ENCODE measurements at places on chromosomes 7 and 10. TPM values are rescaled to one million over a fixed set of nuclear protein-coding genes. Genes with fewer than 3 reads are reported as not detected.

- no peak for DNase-seq
- H3K36me3 ChIP-seq, result no peaks in the 10 kb centered on the region
- H3K27me3 ChIP-seq, result no peaks in the 10 kb centered on the region
- H3K27ac ChIP-seq, result no peak overlapping the region
- no peaks in the 10 kb centered on the region for H3K4me1 ChIP-seq
- no peak overlapping the region for H3K4me3 ChIP-seq
Measured at GRCh38 chr10:120387326-120387725, 69.7 kb upstream of the PLPP4 start.

- peak overlapping the region; percentile 81 for H3K27ac ChIP-seq
- no peaks in the 10 kb centered on the region for H3K27me3 ChIP-seq
- DNase-seq, result no peak
- H3K36me3 ChIP-seq, result peaks cover 4% of the 10 kb centered on the region
Measured at GRCh38 chr10:80518807-80519360, 18.8 kb upstream of the SH2D4B start.

DNA sequence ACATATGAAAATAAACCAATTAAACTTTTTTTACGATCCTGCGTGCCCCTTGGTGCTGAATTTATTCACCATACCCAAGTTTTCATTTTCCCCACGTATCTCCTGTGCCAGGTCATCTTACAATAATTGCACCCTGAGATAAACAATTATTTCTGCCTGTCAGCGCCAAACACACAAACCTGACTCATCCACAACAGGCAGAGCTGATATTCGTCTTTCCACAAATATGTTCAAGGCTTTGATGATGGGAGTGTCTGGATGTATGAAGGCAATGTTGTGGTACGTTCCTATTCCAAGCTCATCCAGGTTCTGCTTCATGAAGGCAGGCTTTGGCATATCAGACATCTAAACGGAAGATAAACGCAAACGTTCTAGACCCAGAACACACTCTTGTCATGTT, 45.8 kb upstream of the RHEB start:
- peaks cover 7% of the 10 kb centered on the region for H3K4me1 ChIP-seq
- no peaks in the 10 kb centered on the region for H3K36me3 ChIP-seq
- no peaks in the 10 kb centered on the region for H3K27me3 ChIP-seq
- DNase-seq, result no peak
- H3K27ac ChIP-seq, result no peak overlapping the region

DNA sequence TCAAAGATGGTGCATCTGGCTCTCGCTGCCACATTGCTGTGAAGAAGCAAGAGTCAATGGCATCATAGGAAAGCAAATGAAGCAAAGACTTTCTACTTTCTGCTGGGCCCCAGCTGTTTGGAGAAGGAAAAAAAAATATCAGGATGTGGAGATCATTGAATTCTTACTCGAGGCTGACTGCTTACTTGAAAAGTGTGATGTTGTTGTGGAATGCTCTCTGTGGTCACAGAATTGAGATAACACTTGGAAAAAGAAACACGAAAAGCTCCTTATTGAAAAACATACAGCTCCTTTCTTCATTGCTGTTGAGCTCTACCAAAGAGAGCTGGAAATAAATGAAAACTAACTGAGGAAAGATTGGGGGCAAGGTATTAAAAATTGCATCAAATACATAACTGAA, 157.4 kb upstream of the TBX20 start:
- DNase-seq, result no peak
- no peak overlapping the region for H3K27ac ChIP-seq
- no peak overlapping the region for H3K4me3 ChIP-seq

GRCh38 chr7:98186452-98187137, 24.6 kb upstream of the BHLHA15 start:
- DNase-seq, result no peak
- no peak overlapping the region for H3K4me3 ChIP-seq
- H3K27ac ChIP-seq, result no peak overlapping the region
- no peaks in the 10 kb centered on the region for H3K27me3 ChIP-seq
- peaks cover under 1% of the 10 kb centered on the region for H3K36me3 ChIP-seq

DNA sequence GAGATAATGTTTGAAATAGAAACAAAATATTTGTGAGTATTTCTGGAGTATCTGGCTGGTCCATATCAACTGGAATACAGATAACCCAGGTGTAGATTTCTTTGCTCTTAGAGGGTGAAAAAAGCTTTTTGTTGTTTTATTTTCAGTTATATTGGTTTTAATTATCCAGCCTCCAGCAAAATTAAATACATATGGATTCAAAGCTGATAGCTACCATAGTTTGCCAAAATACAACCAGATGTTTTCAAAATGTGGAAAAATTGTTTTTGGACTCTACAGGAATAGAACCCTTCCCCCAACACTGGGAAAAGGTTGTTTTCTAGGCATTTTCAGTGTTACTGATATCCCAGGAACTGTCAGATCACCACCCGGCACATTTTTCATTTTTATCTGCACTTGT, 30.1 kb downstream of the LRRC17 start:
- H3K4me1 ChIP-seq, result no peaks in the 10 kb centered on the region
- H3K36me3 ChIP-seq, result no peaks in the 10 kb centered on the region
- H3K27ac ChIP-seq, result peak overlapping the region; percentile 38
- DNase-seq, result no peak

GRCh38 chr10:103640436-103641181, 147.1 kb downstream of the NEURL1 start:
- peaks cover 12% of the 10 kb centered on the region for H3K4me1 ChIP-seq
- no peaks in the 10 kb centered on the region for H3K27me3 ChIP-seq
- DNase-seq, result no peak
- H3K36me3 ChIP-seq, result no peaks in the 10 kb centered on the region
- peak overlapping the region; percentile 66 for H3K27ac ChIP-seq

DNA sequence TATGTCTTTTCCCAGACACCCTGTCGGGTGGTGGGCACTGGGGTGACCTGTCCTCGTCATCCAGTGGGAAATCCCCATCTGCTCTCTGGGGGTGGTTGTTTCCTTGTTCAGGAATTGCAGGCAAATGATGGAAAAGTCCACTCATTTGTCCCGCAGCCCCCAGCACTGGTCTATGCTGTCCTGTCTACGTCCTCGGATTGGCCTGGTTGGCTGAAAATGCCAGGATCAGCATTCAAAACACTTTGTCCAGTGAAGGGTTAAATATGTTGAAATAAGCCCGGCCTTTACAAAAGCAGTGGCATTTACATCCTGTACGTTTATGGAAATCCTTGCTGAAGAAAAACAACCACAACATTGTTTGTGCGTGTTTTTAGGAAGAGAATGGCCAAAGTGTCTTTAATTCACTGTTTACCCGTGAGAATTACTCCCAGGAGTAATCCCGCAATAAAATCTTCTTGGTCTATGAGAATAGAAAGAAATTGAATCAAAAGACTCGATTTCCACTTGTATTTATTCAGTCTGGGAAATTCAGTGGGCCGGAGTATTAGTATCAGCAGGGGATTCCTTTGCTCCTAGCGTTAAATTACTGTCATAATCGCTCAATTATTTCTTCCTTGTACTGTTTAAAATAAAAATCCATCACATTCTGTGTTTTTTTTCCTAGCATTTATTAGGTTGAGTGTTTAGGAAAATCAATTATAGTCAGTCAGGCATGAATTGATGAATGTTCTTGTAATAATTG, 116.8 kb upstream of the SH2B2 start:
- no peak overlapping the region for H3K4me3 ChIP-seq
- H3K27me3 ChIP-seq, result no peaks in the 10 kb centered on the region
- no peak for DNase-seq
- H3K4me1 ChIP-seq, result no peaks in the 10 kb centered on the region
- H3K36me3 ChIP-seq, result no peaks in the 10 kb centered on the region
- peak overlapping the region; percentile 49 for H3K27ac ChIP-seq

The RFC2 gene
- 25.6 TPM for total RNA-seq

The MLXIPL gene
- total RNA-seq, result 10.4 TPM

The DNAJC30 gene
- total RNA-seq, result 4.6 TPM

The DTX2 gene
- total RNA-seq, result 30.5 TPM

The TSPAN33 gene
- total RNA-seq, result 5.4 TPM

Measured in breast epithelium (tissue), 4 donors.